ENCODE measurements at places on chromosomes 11 and 22.

DNA sequence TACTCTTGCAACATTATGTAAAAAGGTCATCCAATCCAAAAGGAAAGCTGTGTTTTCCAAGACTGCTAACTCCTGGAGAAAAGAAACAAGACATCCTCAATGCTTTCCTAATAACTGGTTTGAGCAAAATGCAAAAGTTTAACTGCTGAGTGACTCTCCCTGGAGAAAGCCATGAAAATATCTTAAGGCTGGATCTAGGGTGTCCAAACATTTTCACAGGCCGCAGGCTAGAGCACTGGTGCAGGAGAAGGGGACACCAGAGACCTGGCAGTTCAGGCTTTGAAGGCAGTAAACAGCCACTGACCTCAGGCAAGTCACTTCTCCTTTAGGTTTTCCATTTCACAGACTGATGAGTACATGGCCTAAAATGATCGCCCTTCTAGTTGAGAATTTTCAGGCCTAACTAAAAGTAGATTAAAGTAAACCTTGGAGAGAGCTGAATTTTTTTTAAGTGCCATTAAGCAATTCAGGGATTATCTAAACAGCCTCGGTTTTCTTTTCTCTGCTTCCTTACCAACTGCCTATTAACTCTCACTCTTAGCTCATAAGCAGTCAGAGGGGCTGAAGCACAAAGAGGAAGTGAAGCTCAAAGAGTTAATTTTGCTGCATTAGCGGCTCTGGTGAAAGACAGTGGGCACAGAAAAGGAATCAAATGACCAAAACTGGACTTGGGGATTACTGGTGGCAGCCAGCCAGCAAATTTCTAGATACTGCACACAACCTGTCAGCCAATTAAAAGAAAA is 2.3 kb downstream of the CHKA start:
- no peak for DNase-seq

DNA sequence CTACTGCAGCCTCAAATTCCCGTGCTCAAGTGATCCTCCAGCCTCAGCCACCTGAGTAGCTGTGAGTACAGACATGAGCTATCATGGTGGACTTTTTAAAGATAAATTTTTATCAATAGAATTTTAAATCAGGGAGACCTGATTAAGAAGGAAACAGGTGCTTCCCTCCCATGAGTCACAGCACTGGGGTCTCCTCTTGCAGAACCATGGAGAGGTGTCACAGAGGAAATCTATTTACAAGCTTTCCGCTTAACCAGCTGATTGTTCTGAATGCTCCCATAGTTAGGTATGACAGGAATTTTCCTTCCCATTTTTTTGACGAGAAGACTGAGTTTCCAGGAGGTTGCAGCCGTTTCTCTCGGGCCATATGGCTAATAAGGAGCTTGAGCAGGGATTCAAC is 516.1 kb downstream of the MIAT start:
- DNase-seq = no peak

DNA sequence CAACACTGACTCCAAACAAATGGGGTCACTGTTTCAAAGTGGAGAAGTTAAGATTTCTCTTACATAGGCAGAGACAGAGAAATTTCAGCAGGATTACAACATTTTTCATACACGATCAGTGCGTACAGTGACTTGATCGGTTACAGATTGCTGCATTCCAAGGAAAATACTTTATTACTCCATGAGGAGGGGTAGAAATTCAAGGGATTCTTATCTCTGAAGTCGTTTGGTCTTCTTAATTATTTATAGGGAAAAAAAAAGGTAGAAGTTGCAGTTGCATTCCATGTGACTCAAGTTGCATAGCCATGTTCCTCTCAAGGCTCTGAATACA is 10.7 kb upstream of the SMIM38 start:
- DNase-seq = no peak

GRCh38 chr11:11207428-11207827 is 145.6 kb downstream of the CSNK2A3 start:
- DNase-seq = no peak

- DNase-seq = no peak
These were observed 153.2 kb downstream of the CTTN start for GRCh38 chr11:70551351-70552166.

DNA sequence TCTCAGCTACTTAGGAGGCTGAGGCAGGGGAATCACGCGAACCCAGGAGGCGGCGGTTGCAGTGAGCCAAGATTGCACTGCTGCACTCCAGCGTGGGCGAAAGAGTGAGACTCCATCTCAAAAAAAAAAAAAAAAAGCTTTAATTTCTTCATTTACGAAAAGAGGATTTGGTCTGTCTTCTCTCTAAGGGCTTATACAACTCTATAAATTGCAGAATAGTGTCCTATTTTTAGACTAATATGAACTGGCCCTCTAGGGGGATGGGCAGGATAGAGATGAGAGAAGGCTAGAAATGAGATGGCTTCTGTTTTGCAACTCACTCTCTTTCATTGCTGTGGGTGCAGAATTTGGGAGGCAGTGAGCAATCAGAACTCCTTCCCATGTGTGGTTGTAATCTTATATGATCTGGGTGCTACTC is 11.3 kb downstream of the MAML2 start:
- DNase-seq = no peak

GRCh38 chr11:77411137-77411707 is 62.7 kb downstream of the PAK1 start:
- DNase-seq = no peak

DNA sequence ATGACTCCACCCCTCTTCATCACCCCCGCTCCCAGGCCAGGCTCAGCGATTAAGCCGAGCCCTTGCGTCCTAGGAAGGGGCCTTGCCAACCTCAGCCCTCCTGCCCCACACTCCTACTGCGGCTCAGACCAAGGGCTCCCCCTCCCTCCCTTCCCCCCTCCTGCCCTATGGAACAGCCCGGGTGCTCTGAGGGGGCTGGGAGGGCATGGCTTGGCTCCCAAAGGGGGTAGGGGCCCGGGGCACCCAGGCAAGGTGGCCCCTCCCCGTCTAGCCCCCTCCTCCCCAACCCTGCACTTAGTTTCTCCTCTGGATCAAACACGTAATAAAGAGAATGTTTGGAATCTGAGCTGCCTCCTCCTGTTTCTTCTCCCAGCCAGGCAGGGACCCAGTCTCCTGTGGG is 6.3 kb downstream of the RCOR2 start:
- DNase-seq = no peak

GRCh38 chr22:33012833-33013450 is 45.2 kb downstream of the SYN3 start:
- no peak for DNase-seq

DNA sequence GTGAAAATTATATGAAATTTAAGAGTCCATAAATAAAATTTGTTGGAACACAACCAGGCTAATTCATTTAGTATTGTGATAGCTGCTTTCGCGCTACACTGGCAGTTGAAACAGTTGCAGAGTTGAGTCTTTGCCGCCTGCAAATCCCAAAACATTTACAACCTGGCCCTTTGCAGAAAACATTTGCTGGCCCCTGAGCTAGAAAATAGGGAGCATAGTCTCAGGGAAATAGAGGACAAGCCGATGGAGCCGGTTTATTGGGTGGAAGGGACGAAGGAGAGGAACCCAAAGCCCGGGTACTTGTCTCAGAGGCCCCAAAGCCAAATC is 527 bp upstream of the SAC3D1 start:
- no peak for DNase-seq

- no peak for DNase-seq
These were observed 76.9 kb downstream of the DSCAML1 start for GRCh38 chr11:117720061-117720511.

DNA sequence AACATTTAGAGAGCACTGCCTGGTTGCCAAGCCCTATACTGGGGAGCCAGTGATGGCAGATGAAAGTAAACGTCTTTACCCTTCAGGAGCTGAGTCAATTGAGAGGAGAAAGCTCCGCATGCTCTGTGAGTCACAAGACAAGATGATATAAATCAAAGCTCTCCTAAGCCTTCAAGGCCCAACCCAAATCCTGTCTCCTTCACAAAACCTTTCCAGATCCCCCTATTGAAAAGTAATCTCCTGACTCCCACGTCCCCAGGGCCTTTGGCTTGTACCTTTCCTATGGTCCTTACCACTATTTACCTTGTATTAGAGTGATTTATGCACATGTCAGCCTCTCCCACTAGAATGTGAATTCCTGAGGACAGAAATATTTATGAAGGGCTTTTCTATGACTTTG is 230.1 kb upstream of the TENM4 start:
- no peak for DNase-seq

DNA sequence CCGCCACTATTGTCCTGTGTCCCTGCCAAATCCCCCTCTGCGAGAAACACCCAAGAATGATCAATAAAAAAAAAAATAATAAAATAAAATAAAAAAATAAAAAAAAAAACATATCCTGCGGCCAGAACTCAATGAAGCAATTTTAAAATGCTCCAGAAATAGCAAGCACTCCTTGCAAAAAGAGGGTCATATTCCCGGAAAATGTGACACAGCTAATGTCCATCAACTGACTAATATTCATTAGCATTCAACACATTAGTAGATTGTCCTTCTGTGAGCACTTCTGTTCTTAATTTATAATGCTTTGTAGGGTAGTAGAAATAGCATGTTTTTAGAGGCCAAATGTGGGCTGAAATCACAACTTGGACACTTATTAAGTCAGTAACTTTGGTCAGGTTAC is 252.3 kb upstream of the SESN3 start:
- DNase-seq = no peak

GRCh38 chr11:64360448-64360921 is 1.5 kb downstream of the RPS6KA4 start:
- DNase-seq = no peak

GRCh38 chr11:118398791-118399559 is 2.4 kb upstream of the ATP5MG start:
- DNase-seq = peak; percentile 3

DNA sequence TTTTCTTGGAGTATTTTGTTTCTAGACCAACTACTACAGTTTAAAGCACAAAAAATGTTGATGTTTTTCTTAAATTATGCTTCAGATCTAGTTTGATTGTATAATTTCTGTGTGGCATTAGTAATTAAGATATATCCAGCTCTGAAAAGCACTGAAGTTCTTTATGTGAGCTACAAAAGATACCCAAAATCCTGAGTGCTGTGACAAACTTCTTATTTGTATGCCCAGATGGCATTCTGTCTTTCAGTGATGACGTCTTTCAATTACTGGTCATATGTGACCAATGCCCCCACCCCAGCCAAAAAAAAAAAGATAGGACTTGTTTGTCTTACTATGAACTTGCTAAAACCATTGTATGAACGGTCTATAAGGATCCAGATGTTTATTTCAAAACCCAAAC is 51.3 kb downstream of the BIRC2 start:
- no peak for DNase-seq

DNA sequence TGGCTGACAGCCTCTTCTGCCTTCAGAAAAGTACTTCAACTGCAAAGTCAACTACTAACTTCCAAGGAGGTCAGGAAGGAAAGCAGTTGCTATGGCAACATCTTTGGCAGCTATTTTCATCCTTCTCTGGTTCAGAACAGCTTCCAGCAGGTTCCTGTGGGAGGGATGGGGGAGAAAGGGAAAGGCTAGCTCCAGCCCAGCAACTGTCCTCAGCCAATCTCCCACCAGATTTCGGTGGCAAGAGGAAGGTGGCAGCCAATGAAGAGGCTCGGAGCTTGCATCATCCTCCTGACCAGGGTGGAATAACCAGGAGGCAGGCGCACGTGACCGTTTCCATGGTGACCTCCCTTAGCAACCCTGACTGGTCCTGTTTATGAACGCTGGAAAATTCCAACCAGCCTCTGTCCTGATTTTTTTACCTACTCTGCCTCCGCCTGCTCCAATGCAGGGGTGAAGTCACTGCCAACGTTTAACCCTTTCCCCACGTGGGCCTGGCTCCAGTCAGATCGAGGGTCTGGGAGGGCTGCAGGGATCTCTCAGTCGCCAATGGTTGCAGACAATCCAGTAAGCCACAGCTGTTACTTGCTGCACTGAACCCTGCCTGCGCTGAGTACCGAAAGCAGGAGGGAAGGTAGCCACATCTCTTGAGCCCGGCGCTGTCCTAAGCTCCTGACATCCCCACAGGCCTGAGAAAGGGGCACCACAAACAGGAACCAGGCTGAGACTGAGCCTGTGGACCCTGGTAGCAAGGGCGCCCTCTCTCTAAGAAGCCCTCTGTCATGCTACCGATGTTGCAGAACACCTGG is 11.2 kb upstream of the MALAT1 start:
- no peak for DNase-seq

Data from activated naive CD4-positive, alpha-beta T cell (primary cell).